ENCODE measurements at places on chromosomes 11 and 22. TPM values are rescaled to one million over a fixed set of nuclear protein-coding genes. Genes with fewer than 3 reads are reported as not detected.

GPHA2 gene
- total RNA-seq = not detected

RBMXL2 gene
- total RNA-seq = under 0.01 TPM

LRFN4 gene
- 26.7 TPM for total RNA-seq

PIK3IP1 gene
- 12.6 TPM for total RNA-seq

MMP3 gene
- not detected for total RNA-seq

PRR33 gene
- total RNA-seq = not detected

SLC35F2 gene
- total RNA-seq = 67.2 TPM

RFPL3 gene
- not detected for total RNA-seq

ALDH3B1 gene
- total RNA-seq = 3.9 TPM

NLRP14 gene
- total RNA-seq = 0.24 TPM

CCDC34 gene
- 1.4 TPM for total RNA-seq

LIF gene
- 0.21 TPM for total RNA-seq

HYLS1 gene
- 3.1 TPM for total RNA-seq

EIF1AD gene
- 41.4 TPM for total RNA-seq

CCDC179 gene
- not detected for total RNA-seq

TEX54 gene
- total RNA-seq = not detected

C22orf15 gene
- total RNA-seq = not detected

UPB1 gene
- total RNA-seq = 0.24 TPM

MMP13 gene
- total RNA-seq = not detected

RTN4RL2 gene
- not detected for total RNA-seq

GAB4 gene
- not detected for total RNA-seq

MPEG1 gene
- not detected for total RNA-seq

CADM1 gene
- total RNA-seq = 4.1 TPM

RIN1 gene
- total RNA-seq = 33.3 TPM

PRRG4 gene
- 9.8 TPM for total RNA-seq

MYRF gene
- 0.72 TPM for total RNA-seq

RBX1 gene
- total RNA-seq = 37.7 TPM

PRAME gene
- total RNA-seq = not detected

FAM180B gene
- total RNA-seq = not detected

IGF2 gene
- total RNA-seq = 30.5 TPM

ZFTA gene
- total RNA-seq = 4.5 TPM

OR52N4 gene
- total RNA-seq = not detected

CD3E gene
- total RNA-seq = not detected

PHOX2A gene
- total RNA-seq = not detected

WBP2NL gene
- total RNA-seq = under 0.01 TPM

CRYBB2 gene
- total RNA-seq = not detected

KRTAP5-2 gene
- not detected for total RNA-seq

TSPAN32 gene
- not detected for total RNA-seq

ADAMTS15 gene
- total RNA-seq = 0.21 TPM

SMTNL1 gene
- not detected for total RNA-seq

OR52I2 gene
- under 0.01 TPM for total RNA-seq

OR5B2 gene
- not detected for total RNA-seq

DEFB131B gene
- total RNA-seq = not detected

PHLDA2 gene
- total RNA-seq = 14.7 TPM

ADM2 gene
- total RNA-seq = 4.3 TPM

GNB1L gene
- total RNA-seq = 14.3 TPM

TSPO gene
- total RNA-seq = 781 TPM

TNNT3 gene
- 0.96 TPM for total RNA-seq

SCN3B gene
- 0.24 TPM for total RNA-seq

ST14 gene
- 100.0 TPM for total RNA-seq

SPON1 gene
- total RNA-seq = 4.6 TPM

MPPED2 gene
- total RNA-seq = not detected

UBQLNL gene
- total RNA-seq = not detected

TRPM5 gene
- total RNA-seq = not detected

CATSPER1 gene
- total RNA-seq = not detected

CHKA gene
- total RNA-seq = 8.1 TPM
